ENCODE measurements at places on chromosomes 6 and 20. TPM values are rescaled to one million over a fixed set of nuclear protein-coding genes. Genes with fewer than 3 reads are reported as not detected.

REM1 gene
- total RNA-seq = not detected

RAET1G gene
- total RNA-seq = 0.34 TPM

AKIRIN2 gene
- 17.4 TPM for total RNA-seq

BPHL gene
- 12.4 TPM for total RNA-seq

TSBP1 gene
- total RNA-seq = not detected

TMC2 gene
- not detected for total RNA-seq

FOXQ1 gene
- total RNA-seq = not detected

TMEM170B gene
- total RNA-seq = 1.1 TPM

EBF4 gene
- total RNA-seq = not detected

PRND gene
- total RNA-seq = not detected

TTBK1 gene
- not detected for total RNA-seq

HMGN3 gene
- total RNA-seq = 61.1 TPM

HLA-DRB1 gene
- 0.39 TPM for total RNA-seq

FOXC1 gene
- 10.5 TPM for total RNA-seq

ZSCAN23 gene
- 0.10 TPM for total RNA-seq

TCP11 gene
- total RNA-seq = not detected

Measured in mammary microvascular endothelial cell (primary cell).